Panc1 (cell line): ENCODE measurements at places on chromosomes 13 and 19. TPM values are rescaled to one million over a fixed set of nuclear protein-coding genes. Genes with fewer than 3 reads are reported as not detected.
A peak's percentile ranks its signal among the peaks of the same experiment; 100 is the strongest.

ATP1A3 gene
- total RNA-seq, result 4.9 TPM

- no peak overlapping the region for H3K4me3 ChIP-seq
- H3K27me3 ChIP-seq, result no peaks in the 10 kb centered on the region
- H3K27ac ChIP-seq, result no peak overlapping the region
- H3K4me1 ChIP-seq, result no peaks in the 10 kb centered on the region; the same call in 1 of the 2 replicates
Measured at GRCh38 chr13:75797239-75797638, 161.1 kb downstream of the LMO7 start.

GRCh38 chr13:36298535-36299068 is 988 bp upstream of the CCDC169 start:
- 0 out of 2 replicates have a peak, but pooled peaks cover 3% of the 10 kb centered on the region for H3K4me1 ChIP-seq
- no peak overlapping the region for H3K27ac ChIP-seq
- H3K4me3 ChIP-seq, result peak overlapping the region; percentile 82
- DNase-seq, result no peak
- no peaks in the 10 kb centered on the region; the same call in 1 of the 2 replicates for H3K36me3 ChIP-seq
- H3K27me3 ChIP-seq, result no peaks in the 10 kb centered on the region

DNA sequence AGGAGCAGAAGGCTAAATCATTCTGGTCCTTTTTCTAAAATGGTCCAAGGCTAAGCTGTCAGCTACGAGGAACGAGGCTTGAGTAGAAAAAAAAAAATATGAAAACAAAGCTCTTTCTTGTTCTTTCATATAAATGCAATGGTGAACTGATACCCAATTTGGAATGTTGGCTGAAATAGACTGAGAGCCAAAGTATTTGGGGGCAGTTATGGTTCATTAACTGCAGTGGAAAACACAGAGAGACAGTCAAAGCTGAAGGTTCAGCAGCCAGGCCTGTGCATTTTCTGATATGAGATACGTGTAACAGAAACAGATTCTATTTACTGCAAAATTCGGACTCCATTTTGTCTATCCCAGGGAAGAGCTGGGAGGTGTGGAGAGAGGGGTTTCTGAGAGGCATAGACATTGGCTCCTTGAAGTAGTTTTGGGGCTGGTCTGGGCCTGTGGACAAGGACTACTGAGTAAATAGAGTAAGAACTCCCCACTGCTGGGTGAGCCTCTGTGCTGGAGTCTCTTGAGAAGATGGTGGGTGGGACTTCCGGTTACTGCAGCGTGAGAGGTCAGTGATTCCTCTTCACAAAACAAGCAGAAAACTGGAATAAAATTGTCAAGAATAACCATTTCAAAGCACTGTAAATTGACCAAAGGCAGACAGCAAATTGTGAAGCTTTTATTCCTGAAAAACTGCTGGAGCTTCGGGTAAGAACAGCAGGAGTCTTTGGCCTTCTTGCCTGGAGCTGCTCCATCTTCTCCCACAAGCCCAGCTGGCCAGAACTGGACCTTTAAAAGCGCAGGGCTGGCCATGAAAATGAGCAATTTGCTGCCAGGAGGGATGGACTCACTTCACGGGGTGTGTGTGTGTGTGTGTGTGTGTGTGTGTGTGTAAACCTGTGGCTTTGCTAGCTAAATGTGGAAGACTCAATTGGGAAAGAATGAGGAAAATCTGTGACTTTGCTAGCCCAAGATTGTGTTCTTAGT is 43.1 kb upstream of the CNMD start:
- no peak overlapping the region for H3K27ac ChIP-seq
- no peak overlapping the region for H3K4me3 ChIP-seq
- no peaks in the 10 kb centered on the region for H3K4me1 ChIP-seq
- no peaks in the 10 kb centered on the region for H3K27me3 ChIP-seq
- DNase-seq, result no peak

- DNase-seq, result no peak
- no peaks in the 10 kb centered on the region for H3K36me3 ChIP-seq
- no peaks in the 10 kb centered on the region for H3K4me1 ChIP-seq
- no peak overlapping the region for H3K27ac ChIP-seq
- H3K4me3 ChIP-seq, result no peak overlapping the region
- peaks cover 4% of the 10 kb centered on the region; the same call in 1 of the 2 replicates for H3K27me3 ChIP-seq
Measured at GRCh38 chr13:91318886-91319285, 28.6 kb upstream of the MIR17HG start.

GRCh38 chr19:34041925-34042521 is 130.3 kb upstream of the LSM14A start:
- no peak overlapping the region for H3K27ac ChIP-seq
- H3K4me3 ChIP-seq, result no peak overlapping the region
- no peaks in the 10 kb centered on the region for H3K36me3 ChIP-seq
